Lung (tissue), 17 donors: ENCODE measurements at places on chromosomes 4 and X. TPM values are rescaled to one million over a fixed set of nuclear protein-coding genes. Genes with fewer than 3 reads are reported as not detected.

- DNase-seq, result no peak
These were observed 170.9 kb downstream of the RCHY1 start for GRCh38 chr4:75343333-75343732.

GRCh38 chr4:44756559-44756958 is 30.2 kb upstream of the GNPDA2 start:
- DNase-seq, result no peak

DNA sequence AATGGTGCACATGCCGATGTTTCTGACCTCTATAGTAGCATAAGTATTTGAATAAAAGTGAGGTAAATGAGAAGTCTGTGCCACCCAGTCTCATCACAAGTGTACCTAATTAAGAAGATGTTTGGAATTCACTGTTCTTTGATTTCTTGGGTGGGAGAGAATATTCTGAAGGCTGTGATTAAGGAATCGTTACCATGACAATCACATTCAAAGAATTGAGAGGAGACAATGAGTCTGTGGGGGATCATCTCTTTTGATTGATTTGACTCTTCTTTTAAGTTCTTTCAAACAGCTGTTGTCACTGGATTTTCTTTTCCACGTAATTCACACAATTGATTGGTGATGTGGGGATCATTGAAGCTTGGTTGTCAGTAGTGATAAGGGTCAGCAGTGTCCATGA is 18.1 kb downstream of the FHL1 start:
- DNase-seq, result no peak

DNA sequence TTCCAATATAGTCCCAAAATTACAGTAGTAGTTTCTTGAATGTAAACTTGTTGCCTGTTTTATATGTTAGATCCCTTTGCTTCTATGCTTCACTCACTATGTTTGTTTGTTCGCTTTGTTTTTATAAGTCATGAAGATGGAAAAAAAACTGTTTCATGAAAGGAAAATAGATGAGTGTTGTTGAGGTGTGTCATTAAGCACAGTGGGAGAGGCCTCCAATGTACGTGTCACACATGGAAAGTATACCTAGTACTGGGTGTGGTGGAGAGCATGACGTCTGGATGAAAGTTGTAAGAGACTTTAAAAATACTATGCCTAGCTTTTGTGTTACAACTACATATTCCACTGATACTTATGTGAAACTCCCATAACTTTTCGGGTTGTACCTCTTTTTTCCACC is 28.4 kb downstream of the PLS3 start:
- no peak for DNase-seq

GRCh38 chr4:5143940-5144339 is 92.7 kb downstream of the STK32B start:
- no peak for DNase-seq

- DNase-seq, result peak; percentile 49
These were observed 882 bp downstream of the MRFAP1 start for GRCh38 chr4:6641164-6641970.

DNA sequence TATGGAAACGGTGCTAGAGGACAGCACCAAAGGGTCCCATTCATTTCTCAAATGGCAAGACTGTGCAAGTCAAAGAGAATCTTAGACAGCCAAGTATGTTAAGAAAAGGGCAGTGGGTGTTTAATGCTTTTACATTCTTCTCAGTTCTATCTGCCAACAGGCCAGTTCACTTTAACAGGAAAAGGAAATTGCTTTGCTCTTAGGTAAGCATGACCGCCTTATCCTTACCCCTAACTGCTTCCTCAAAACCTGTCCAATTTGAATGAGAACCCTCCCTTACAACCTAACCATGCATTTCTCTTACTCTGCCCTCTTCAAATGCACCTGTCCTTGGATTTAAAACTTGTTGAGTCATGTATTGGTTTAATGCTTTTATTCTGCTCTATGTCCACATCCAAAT is 44.5 kb upstream of the BLTP1 start:
- no peak for DNase-seq

GRCh38 chr4:119564106-119564505 is 64.5 kb downstream of the PDE5A start:
- DNase-seq, result no peak

GRCh38 chr4:153591441-153591840 is 92.6 kb upstream of the TLR2 start:
- DNase-seq, result no peak

GRCh38 chr4:125781651-125782050 is 466.9 kb downstream of the FAT4 start:
- DNase-seq, result peak; percentile 73

- peak; percentile 91 for DNase-seq
These were observed 6.3 kb downstream of the KIAA1210 start for GRCh38 chrX:119121341-119121740.

DNA sequence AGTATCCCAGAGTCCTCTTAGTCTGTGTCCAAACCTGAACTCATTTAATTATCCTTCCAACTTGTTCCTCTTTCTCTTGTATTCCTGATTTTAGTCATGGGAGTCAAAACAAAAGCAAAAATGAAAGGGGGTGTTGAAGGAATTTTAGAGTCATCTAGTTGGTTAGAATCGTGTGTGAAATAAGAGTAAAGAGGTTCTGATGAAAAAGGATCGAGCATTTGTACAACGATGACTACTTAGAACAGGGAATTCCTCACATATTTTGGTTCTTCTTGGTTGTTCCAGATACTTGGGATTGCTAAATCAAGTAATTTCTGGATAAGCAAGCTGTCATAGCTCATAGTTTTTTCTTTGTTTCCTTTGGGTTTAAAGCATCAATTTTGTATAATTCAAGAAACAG is 194.4 kb downstream of the BCOR start:
- no peak for DNase-seq

- DNase-seq, result no peak
These were observed 490.1 kb downstream of the RAPGEF2 start for GRCh38 chr4:159592898-159593556.

DNA sequence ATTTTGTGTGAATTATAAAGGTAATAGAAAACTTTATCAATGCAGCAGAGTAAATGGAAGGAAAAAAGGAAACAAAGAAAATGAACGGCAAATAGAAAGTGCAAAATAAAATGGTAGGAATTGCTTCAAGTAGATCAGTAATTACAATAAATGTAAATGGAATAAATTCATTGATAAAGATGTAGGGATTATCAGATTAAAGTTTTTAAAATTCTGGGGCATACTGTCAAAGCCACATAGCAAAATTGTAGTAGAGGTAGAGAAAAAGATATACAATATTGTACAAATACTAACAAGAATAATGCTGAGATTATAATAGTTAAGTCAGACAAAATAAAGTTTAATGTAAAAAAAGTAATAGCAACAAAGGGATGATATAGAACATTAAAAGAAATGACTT is 94.7 kb downstream of the SMIM20 start:
- DNase-seq, result no peak

KIAA1210 gene
- polyA plus RNA-seq, result not detected

NEUROG2 gene
- polyA plus RNA-seq, result not detected

ADGRG4 gene
- not detected for polyA plus RNA-seq

USP11 gene
- 22.9 TPM for polyA plus RNA-seq

ZNF711 gene
- polyA plus RNA-seq, result 0.58 TPM
